Astrocyte of the spinal cord (primary cell): ENCODE measurements at places on chromosomes 12 and 14.

DNA sequence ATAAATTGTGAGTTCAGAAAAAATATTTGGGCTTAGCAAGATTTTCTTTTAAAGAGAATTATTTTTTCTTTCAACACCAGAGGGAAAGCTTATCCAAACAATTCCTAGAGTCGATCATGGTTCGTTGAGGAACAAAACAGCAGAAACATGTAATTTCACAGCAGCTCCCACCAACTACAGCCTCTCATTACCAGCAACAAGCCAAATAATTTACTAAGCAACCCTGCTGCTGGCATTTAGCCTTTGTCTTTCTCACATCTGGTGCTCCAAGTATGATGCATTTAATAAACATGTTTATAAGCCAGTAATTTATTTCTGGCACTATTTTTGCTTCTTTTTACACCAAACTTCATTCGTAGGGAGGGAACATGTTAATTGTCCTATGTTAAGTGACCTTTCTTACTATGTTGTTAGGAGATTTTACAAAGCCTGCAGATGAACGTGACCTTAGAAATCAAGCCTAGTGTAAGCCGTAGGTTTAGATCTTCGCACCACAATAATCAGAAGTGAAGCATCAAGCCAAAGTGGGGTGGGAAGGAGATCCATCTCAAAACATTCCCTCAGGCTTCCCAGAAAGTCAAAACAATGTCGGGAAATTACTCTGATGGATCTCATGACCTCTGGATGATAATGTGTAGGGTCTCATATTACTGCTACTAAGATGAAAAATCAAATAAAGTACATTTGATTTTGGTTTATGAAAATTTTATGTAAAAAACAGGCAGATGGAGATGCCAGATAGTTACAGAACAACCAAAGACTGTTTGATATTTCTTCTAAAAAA, 128.4 kb downstream of the RPAP3 start:
- DNase-seq: no peak

- no peak for DNase-seq
Observed at GRCh38 chr14:22515929-22516328, 73.1 kb downstream of the DAD1 start.

DNA sequence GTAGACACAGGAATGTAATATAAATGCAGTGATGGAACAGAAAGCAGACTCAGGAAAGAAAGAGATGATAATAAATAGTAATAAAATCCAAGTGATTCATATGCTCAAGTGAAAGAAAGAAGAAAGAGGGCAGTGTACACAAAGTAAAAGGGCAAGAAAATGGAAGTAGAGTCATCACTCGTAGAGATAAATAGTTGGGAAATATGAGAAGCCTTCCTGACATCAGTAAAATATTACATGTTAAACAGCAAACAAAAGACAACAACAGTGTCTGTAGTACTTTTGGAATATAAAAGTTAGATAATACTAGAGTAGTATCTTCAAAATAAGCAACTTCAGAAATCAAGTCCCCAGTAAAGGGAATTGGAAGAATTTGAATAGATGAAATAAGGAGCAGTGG, 412.3 kb downstream of the RAD51B start:
- peak; percentile 56 for DNase-seq

GRCh38 chr14:71918955-71919354, 13.3 kb upstream of the RGS6 start:
- no peak for DNase-seq

- no peak for DNase-seq
Observed at GRCh38 chr12:2160043-2160442, 107.3 kb downstream of the CACNA1C start.

GRCh38 chr14:72980863-72981262, 46.0 kb downstream of the ZFYVE1 start:
- no peak for DNase-seq

GRCh38 chr12:122876731-122877130, 19.2 kb downstream of the VPS37B start:
- peak; percentile 66 for DNase-seq

GRCh38 chr12:118327391-118327790, 45.3 kb downstream of the TAOK3 start:
- DNase-seq: no peak

DNA sequence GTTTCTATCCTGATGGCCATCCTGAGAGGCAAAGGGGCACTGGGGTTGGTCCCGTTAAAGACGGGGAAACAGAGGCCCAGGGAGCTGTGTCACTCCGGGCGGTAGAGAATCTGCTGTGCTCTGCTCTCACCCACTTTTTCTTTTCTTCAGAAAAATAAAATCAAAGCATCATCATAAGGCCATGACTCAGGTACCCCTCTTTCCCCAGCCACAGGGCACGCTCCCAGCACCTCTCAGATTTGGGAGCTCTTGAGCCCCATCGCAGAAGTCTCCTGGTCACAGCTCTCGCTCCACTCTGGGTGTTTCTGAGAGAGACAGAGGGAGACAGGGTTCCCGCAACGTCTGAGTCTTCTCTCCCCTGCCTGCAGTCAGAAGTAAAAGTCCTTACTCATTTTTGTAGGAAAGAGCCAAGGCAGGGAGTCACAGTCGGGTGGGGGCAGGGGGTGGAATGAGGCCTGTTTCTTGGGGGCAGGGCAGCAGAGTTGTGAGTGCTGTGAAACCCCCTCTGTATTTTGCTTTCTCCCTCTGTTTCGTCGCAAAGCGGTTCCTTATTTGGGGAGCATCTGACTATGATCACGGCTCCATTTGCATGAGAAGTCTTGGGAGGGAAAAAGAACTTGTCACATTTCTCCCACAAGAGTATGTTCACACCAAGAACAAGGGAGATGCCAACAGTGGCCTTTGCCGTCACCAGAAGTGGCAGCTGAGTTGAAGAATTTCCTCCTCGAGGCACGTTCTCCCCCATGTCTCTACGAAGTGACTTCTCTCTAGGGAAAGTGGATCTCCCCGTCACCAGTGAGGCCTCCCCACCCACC, 139.0 kb downstream of the BCL11B start:
- no peak for DNase-seq
